ENCODE measurements at places on chromosomes 2 and 18. TPM values are rescaled to one million over a fixed set of nuclear protein-coding genes. Genes with fewer than 3 reads are reported as not detected.

The CFC1 gene
- not detected for total RNA-seq

DNA sequence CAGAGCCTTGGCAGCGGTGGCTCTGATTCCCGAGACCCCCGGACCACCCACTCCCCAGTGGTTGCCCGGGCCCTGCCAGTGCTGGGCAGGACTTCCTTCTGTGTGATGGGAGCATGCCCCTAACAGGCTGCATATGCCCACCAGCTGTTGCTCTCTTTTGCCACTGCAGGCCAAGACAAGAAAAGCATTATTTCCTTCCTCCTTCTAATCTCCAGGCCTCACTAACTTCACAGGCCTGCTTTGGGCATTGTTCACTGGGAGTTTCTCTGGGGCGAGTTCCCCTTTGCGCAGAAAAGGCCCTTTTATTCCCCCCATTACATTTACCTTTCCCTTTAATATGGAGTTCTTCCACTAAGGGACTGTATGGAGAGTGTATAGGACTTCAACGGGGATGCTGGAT, 249.1 kb upstream of the SIX2 start:
- no peaks in the 10 kb centered on the region for H3K4me1 ChIP-seq
- H3K4me3 ChIP-seq = no peak overlapping the region
- peaks cover 9% of the 10 kb centered on the region for H3K27me3 ChIP-seq
- H3K27ac ChIP-seq = no peak overlapping the region

DNA sequence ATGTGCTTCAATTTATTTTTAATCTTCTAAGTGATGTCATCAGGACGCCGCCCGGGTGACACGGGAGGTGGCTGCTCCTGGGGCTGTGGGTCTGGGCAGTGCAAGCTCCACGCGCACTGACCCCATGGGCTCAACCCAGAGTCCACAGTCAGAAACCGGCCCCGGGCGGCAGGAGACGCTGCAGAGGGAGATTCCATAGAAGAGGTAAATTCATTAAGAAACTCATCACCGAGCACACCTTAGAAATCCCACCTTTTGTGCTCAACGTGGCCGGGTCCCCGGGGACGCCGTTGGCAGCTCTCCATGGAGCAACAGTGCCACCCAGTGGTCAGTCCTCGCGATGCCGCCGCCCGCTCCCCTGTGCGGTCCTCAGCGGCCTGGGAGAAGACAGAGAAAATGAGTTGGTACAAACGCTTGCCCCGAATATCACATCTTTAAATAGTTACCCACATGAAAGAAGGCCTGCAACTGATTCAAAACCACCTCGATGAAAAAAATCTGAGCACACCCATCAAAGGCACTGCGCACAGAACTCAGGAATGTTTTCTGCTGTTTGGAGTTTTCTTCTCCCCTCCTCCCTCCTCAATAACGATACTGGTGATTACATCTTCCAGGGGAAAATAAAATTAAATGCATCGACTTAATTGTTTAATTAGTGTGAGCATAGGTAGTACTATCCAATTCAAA, 92.6 kb downstream of the CMPK2 start:
- no peaks in the 10 kb centered on the region for H3K36me3 ChIP-seq
- peaks cover 37% of the 10 kb centered on the region for H3K27me3 ChIP-seq
- H3K4me3 ChIP-seq = no peak overlapping the region
- no peak overlapping the region for H3K27ac ChIP-seq
- H3K4me1 ChIP-seq = no peaks in the 10 kb centered on the region

The SLC38A11 gene
- not detected for total RNA-seq

- H3K27ac ChIP-seq = no peak overlapping the region
- peak overlapping the region; percentile 86 for H3K4me3 ChIP-seq
- H3K36me3 ChIP-seq = no peaks in the 10 kb centered on the region
- peaks cover 44% of the 10 kb centered on the region for H3K27me3 ChIP-seq
- peaks cover 37% of the 10 kb centered on the region for H3K4me1 ChIP-seq
- DNase-seq = no peak
Observed at GRCh38 chr18:9709304-9709877, 1.3 kb downstream of the RAB31 start.

The REG3A gene
- total RNA-seq = not detected

- no peak overlapping the region for H3K4me3 ChIP-seq
- no peak for DNase-seq
- H3K27me3 ChIP-seq = no peaks in the 10 kb centered on the region
- H3K36me3 ChIP-seq = no peaks in the 10 kb centered on the region
Observed at GRCh38 chr2:203080447-203081045, 65.9 kb downstream of the NBEAL1 start.

- H3K36me3 ChIP-seq = peaks cover 51% of the 10 kb centered on the region
- H3K27me3 ChIP-seq = no peaks in the 10 kb centered on the region
- H3K4me3 ChIP-seq = no peak overlapping the region
- H3K27ac ChIP-seq = peak overlapping the region; percentile 43
Observed at GRCh38 chr18:45877403-45877802, 51.9 kb downstream of the SIGLEC15 start.

DNA sequence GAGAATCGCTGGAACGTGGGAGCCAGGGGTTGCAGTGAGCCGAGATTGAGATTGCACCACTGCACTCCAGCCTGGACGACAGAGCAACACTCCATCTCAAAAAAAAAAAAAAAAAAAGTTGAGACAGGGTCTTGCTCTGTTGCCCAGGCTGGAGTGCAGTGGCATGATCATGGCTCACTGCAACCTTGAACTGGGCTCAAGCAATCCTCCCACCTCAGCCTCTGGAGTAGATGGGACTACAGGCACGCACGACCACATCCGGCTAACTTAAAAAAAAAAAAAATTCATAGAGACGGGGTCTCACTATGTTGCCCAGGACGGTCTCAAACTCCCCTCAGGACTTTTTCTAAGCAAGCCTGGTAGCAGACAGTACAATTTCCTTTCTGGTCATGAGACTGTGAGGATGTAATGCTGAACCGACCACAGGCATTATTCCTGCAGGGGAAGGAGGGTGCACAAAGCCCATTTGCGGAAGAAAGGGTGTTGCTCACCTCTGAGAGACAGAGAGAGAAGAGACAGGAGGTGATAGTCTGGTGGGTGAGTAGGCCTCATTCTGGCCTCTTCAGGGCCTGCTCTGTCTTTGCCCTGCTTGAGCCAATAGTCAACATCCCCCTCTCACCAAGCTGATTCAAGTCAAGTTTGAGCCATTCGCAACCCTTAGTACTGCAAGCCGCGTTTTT, 205.3 kb downstream of the ZFP36L2 start:
- no peak for DNase-seq
- H3K27ac ChIP-seq = no peak overlapping the region
- peaks cover 11% of the 10 kb centered on the region for H3K4me1 ChIP-seq
- no peaks in the 10 kb centered on the region for H3K27me3 ChIP-seq
- peaks cover 8% of the 10 kb centered on the region for H3K36me3 ChIP-seq
- no peak overlapping the region for H3K4me3 ChIP-seq

The GAL3ST2 gene
- total RNA-seq = 0.83 TPM

DNA sequence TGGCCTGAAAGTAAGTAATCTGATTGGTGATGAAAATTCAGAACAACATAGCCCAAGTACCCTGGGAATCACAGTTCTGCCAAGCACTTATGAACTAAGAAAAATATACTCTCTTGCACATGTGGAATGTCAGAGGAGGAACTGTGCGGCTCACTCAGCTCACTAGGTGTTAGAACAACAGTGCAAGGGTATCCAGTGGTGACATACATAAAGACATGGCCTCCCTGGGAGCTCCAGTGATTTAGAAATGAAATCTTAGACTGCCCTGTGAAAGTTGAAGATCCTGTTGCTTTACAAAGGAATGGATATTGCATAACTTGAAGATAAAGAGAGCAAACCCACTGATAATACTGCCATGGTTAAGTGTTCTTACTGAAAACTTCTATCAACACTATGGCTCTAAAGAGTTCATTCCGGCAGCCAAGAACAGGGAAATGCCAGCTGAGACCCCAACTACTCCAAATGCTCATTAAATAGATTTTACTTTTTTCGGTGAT, 246.2 kb downstream of the ARHGAP15 start:
- no peaks in the 10 kb centered on the region for H3K36me3 ChIP-seq
- H3K27ac ChIP-seq = no peak overlapping the region
- no peaks in the 10 kb centered on the region for H3K27me3 ChIP-seq
- H3K4me1 ChIP-seq = peaks cover 12% of the 10 kb centered on the region
- H3K4me3 ChIP-seq = no peak overlapping the region

GRCh38 chr2:207928079-207928478, 97.2 kb downstream of the PLEKHM3 start:
- H3K36me3 ChIP-seq = no peaks in the 10 kb centered on the region
- no peak overlapping the region for H3K4me3 ChIP-seq
- H3K4me1 ChIP-seq = peaks cover 3% of the 10 kb centered on the region
- DNase-seq = no peak
- no peak overlapping the region for H3K27ac ChIP-seq

- H3K27me3 ChIP-seq = no peaks in the 10 kb centered on the region
- no peak for DNase-seq
- no peak overlapping the region for H3K4me3 ChIP-seq
Observed at GRCh38 chr2:172211512-172211911, 108.8 kb upstream of the DLX2 start.

The ITGA6 gene
- total RNA-seq = 36.9 TPM

DNA sequence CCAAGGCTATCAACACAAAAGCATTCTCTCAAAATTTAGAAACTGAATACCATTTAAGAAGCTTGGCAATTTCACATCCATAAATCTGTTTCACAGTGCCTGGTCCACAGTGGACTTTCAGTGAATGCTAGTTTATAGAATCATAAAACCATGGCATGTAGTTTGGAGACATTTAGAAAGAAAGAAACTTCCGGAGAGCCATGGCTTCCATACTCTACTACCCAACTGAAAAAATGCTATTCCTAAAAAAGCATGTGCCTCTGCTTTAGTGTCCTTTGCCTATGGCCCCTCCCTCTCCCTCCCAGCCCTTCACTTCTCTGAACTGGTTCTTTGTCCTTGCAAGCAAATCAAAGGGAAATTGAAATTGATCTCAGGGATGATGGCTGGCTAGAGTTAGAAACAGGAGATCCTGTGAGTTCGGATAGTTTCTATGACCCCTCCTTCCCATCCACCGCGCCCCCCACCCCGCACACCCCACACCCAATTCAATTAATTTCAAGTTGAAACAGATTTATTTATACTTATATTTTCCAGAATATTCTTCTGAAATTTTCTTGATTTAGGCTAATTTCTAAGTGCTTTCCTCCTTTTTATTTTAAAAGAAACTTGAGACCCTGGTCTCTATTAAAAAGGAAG, 248.3 kb downstream of the TRIB2 start:
- peaks cover 32% of the 10 kb centered on the region for H3K4me1 ChIP-seq
- no peak for DNase-seq
- H3K36me3 ChIP-seq = peaks cover 24% of the 10 kb centered on the region
- H3K4me3 ChIP-seq = peak overlapping the region; percentile 76
- H3K27ac ChIP-seq = peak overlapping the region; percentile 82

The KIDINS220 gene
- total RNA-seq = 39.1 TPM

The CABYR gene
- 2.3 TPM for total RNA-seq

The DHRS9 gene
- total RNA-seq = not detected

GRCh38 chr2:170101789-170102188, 76.2 kb upstream of the MYO3B start:
- H3K27me3 ChIP-seq = peaks cover 2% of the 10 kb centered on the region
- no peak overlapping the region for H3K27ac ChIP-seq
- H3K4me3 ChIP-seq = no peak overlapping the region
- H3K4me1 ChIP-seq = no peaks in the 10 kb centered on the region
- H3K36me3 ChIP-seq = no peaks in the 10 kb centered on the region

DNA sequence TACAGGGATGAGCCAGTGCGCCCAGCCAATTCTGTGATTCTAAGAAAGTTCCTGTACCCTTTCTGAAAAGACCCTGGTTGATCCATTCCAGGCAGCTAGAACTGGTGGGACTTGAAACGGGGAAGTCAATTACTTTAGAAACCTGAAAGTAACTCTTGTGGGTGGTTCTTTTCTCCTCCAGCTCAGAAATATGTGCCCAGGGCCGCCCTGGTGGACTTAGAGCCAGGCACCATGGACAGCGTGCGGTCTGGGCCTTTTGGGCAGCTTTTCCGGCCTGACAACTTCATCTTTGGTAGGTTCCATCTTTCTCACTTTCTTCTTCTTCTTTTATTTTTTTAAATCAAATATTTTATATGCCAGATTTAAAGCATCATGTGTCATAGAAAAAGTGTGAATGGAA, 2.7 kb downstream of the TUBB6 start:
- H3K27ac ChIP-seq = no peak overlapping the region
- H3K36me3 ChIP-seq = peaks cover 16% of the 10 kb centered on the region
- peaks cover 27% of the 10 kb centered on the region for H3K27me3 ChIP-seq
- no peak for DNase-seq

The TLX2 gene
- total RNA-seq = 0.95 TPM

The ASB18 gene
- not detected for total RNA-seq

The GALNT14 gene
- not detected for total RNA-seq

The SERPINB10 gene
- total RNA-seq = not detected
